ENCODE measurements at places on chromosomes 16 and 17. TPM values are rescaled to one million over a fixed set of nuclear protein-coding genes. Genes with fewer than 3 reads are reported as not detected.

- H3K27ac ChIP-seq, result no peak overlapping the region
- peak; percentile 67 for DNase-seq
- no peaks in the 10 kb centered on the region for H3K4me1 ChIP-seq
- H3K27me3 ChIP-seq, result no peaks in the 10 kb centered on the region
Measured at GRCh38 chr16:22347100-22347820, 27.2 kb downstream of the CDR2 start.

DNA sequence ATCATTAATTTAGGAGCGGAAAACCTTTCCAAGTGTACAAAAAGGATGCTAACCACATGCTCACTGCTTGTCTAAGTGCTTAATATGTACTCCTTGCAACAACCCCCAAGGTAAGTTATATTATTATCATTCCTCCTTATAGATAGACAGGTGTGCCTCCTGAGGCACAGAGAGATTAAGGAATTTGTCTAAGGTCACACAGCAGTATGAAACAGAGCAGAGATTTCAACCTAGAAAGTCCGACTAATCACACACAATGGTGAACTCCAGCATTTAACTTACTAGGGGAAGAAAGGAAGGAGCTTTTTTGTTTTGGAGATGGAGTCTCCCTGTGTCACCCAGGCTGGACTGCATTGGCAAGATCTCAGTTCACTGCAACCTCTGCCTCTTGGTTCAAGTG, 37.0 kb upstream of the USP7 start:
- no peak for DNase-seq
- H3K4me3 ChIP-seq, result no peak overlapping the region
- H3K27me3 ChIP-seq, result no peaks in the 10 kb centered on the region
- H3K36me3 ChIP-seq, result no peaks in the 10 kb centered on the region
- no peak overlapping the region for H3K27ac ChIP-seq

- peaks cover 11% of the 10 kb centered on the region for H3K4me1 ChIP-seq
- H3K27me3 ChIP-seq, result no peaks in the 10 kb centered on the region
- H3K27ac ChIP-seq, result no peak overlapping the region
- DNase-seq, result no peak
- H3K4me3 ChIP-seq, result no peak overlapping the region
- H3K36me3 ChIP-seq, result no peaks in the 10 kb centered on the region
Measured at GRCh38 chr17:61284746-61285145, 114.9 kb upstream of the TBX2 start.

- no peak for DNase-seq
- H3K36me3 ChIP-seq, result peaks cover 52% of the 10 kb centered on the region
- H3K4me3 ChIP-seq, result no peak overlapping the region
- H3K27me3 ChIP-seq, result no peaks in the 10 kb centered on the region
- peaks cover 10% of the 10 kb centered on the region for H3K4me1 ChIP-seq
- H3K27ac ChIP-seq, result no peak overlapping the region
Measured at GRCh38 chr17:50691550-50692447, 15.9 kb downstream of the ANKRD40 start.

DNA sequence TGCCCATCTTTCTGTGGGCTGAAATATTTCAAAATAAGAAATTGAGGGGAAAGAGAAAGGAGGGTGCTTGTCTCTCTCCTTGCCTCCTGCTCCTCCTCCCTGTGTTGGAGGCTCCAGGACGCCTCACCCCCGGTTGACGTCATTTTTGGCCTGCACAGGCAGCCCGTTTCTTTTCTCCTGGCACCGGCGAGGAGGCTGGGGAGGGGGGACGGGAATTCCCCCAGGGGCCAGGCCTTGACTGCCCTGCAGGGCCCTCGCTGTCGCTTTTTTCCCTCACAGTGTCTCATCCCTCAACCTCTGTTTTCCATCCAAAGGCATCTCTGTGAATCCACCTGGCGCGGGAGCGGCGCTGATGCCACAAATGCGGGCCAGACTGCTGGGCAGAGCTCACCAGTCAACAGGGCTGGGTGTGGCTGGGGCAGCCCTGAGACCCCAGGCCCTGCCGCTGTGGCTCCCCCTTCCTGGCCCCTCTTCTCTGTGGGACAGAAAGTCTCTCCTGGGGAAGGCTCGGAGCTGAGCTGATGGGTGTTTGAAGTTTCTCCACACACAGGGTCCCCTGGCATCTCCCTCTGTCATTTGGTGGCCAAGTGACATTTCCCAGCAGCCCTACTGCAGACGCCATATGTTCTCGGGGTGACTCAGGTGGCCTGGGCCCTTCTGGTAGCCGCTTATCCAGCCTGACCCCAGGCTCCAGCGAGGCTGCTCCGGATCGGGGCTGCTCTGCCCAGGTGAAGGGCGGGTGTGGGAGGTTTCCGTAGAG, 16.0 kb downstream of the CENPX start:
- no peaks in the 10 kb centered on the region for H3K27me3 ChIP-seq
- peak; percentile 55 for DNase-seq
- no peak overlapping the region for H3K4me3 ChIP-seq
- peaks cover 48% of the 10 kb centered on the region for H3K4me1 ChIP-seq

DNA sequence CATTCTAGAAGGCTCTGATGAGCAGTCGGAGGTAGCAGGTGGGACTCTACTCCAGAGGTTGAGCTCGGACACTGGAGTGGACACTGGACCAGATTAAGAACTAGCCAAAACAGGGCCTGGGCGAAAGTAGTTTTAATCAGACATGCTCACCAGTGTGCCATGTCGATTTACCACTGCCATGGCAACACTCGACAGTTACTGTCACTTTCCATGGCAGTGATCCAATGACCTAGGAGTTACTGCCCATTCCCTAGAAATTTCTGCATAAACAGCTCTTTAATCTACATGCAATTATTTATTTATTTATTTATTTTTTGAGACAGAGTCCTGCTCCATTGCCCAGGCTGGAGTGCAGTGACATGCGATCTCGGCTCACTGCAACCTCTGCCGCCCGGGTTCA, 7.2 kb upstream of the METTL9 start:
- H3K27me3 ChIP-seq, result no peaks in the 10 kb centered on the region
- no peak overlapping the region for H3K4me3 ChIP-seq
- H3K4me1 ChIP-seq, result no peaks in the 10 kb centered on the region
- DNase-seq, result no peak
- H3K27ac ChIP-seq, result no peak overlapping the region
- no peaks in the 10 kb centered on the region for H3K36me3 ChIP-seq

DNA sequence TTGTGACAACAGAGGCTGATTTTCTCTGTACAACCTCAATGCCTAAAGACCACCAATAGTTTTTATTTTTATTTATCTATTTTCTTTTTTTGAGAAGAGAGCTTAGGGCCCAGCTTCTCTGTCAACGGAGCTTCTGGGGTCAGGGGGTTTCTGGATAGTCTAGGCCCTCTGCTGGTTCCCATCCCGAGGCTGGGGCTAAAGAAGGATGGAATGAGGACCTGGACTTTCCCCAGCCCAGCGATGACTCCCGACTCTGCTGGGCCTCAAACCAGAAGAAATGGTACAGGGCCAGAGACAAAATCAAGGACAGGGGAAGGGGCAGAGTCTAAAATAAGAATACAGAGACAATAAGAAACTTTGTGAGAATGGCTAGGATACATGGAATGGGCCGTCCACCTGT, 5.7 kb upstream of the TSPOAP1 start:
- H3K4me3 ChIP-seq, result peak overlapping the region; percentile 79
- no peaks in the 10 kb centered on the region for H3K27me3 ChIP-seq
- H3K36me3 ChIP-seq, result no peaks in the 10 kb centered on the region
- peaks cover 15% of the 10 kb centered on the region for H3K4me1 ChIP-seq
- no peak overlapping the region for H3K27ac ChIP-seq
- DNase-seq, result no peak

DNA sequence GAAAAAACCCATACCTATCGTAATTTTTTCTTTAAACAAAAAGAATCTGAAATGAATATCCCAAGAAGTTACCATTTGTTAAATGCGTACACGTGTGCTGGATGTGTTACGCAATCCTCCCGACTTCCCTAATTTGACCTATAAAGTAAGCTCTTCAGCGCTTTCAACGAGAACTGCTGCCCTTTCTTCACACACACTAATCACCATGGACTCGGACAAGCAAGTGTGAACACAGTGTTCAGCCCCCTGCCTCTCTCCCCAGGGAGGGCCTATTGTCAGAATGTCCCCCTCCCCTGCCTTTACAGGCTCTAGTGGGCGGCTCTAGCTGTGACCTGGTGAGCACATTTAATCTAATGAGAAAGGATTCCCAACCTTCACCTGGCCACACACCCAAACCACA, 216.1 kb downstream of the CEP112 start:
- no peaks in the 10 kb centered on the region for H3K36me3 ChIP-seq
- H3K4me1 ChIP-seq, result no peaks in the 10 kb centered on the region
- no peak overlapping the region for H3K27ac ChIP-seq
- DNase-seq, result no peak
- H3K27me3 ChIP-seq, result no peaks in the 10 kb centered on the region

Gene LPO
- not detected for total RNA-seq

DNA sequence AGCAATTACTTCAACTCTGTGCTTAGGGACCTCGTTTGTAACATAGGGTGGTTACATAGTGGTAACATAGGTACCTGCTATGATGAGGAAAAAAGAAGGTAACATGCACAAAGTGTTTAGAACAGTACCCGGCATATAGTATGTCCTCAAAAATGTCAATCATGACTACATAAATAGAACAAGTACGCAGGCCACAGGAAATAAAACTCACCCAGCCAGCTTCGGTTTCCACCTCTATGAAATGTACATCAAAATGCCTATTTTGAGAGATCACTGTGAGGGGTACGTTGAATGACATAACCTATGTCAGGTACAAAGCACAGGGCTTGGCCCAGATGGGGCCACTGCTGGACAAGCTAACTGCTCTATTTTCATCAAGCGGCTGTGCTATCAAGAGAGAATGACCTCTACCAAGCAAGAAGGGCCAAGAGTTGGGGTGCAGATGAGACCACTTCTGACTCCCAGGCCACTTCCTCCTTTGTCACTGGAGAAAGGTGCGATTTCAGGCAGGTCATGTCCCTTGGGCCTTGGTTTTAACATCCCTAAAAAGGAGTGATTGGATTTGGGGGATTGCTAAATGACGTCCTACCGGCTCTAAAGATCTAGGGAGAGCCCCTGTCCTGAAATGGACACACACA, 45.4 kb downstream of the WSB1 start:
- H3K4me1 ChIP-seq, result peaks cover 26% of the 10 kb centered on the region
- no peaks in the 10 kb centered on the region for H3K36me3 ChIP-seq
- H3K27ac ChIP-seq, result no peak overlapping the region
- no peaks in the 10 kb centered on the region for H3K27me3 ChIP-seq
- DNase-seq, result no peak
- no peak overlapping the region for H3K4me3 ChIP-seq

DNA sequence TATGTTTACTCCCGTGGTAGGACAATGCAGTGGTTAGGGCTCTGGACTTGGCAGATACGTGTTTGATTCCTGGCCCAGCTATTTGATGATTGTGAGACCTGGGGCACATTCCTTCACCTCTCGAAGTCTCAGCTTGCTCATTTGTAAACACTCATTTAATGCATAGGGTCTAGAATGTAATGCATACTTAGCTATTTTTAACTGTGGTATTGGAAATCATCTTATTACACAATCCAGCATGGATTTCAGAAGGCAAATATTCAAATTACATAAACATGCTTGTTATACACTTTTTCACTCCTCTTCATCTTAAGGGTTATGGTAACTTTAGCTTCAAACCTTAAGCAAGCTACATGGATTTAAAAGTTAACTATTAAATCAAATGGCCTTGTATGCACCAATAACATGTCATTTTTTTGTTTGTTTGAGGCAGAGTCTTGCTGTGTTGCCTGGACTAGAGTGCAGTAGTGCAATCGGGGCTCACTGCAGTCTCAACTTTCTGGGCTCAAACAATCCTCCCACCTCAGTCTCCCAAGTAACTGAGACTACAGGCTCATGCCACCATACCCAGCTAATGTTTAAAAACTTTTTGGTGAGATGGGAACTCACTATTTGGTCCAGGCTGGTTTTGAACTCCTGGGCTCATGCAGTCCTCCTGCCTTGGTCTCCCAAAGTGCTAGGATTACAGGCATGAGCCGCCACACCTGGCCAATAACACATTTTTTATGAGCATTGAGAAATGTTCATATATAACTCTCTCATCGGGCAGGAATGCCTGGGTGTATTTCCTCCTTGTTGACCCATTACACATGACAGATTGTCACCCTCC, 52.5 kb downstream of the VAT1L start:
- H3K4me3 ChIP-seq, result no peak overlapping the region
- DNase-seq, result no peak
- H3K36me3 ChIP-seq, result no peaks in the 10 kb centered on the region
- no peaks in the 10 kb centered on the region for H3K27me3 ChIP-seq

Gene TIMM22
- total RNA-seq, result 16.3 TPM

DNA sequence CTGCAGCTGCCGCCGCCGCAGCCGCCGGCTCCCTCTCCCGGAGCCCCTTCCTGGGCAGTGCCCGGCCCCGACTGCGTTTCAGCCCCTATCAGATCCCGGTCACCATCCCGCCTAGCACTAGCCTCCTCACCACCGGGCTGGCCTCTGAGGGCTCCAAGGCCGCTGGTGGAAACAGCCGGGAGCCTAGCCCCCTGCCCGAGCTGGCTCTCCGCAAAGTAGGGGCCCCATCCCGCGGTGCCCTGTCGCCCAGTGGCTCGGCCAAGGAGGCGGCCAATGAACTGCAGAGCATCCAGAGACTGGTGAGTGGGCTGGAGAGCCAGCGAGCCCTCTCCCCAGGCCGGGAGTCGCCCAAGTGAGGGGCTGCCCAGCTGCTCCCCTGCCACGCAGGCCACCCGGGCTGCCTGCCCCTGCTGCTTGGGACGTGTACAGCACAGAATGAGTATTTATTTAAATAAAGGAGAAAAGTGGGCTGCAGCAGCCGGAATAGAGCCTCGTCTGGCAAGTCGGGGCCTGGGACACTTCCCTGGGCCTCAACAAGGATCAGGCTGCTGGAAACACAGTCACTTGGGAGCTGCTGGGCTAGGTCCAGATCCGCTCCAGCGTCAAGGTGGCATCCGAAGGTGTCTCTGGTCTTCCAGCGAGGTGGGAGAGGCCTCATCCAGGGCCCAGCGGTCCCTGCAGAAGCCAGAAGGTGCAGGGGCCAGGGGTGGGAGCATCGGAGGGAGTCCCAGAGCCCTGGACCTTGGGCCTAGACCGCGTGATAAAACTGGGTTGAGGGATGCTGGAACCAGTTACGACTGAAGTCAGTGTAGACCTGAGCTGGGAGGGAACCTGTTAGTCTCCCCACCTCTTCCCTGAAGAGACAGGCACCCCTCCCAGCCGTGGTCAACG, 8.8 kb downstream of the TBX2 start:
- H3K4me3 ChIP-seq, result peak overlapping the region; percentile 54
- peak overlapping the region; percentile 81 for H3K27ac ChIP-seq
- H3K27me3 ChIP-seq, result peaks cover 56% of the 10 kb centered on the region
- H3K36me3 ChIP-seq, result no peaks in the 10 kb centered on the region
- DNase-seq, result peak; percentile 15
